Activated CD4-positive, alpha-beta T cell treated with anti-CD3 and anti-CD28 coated beads for 24 hours (primary cell): ENCODE measurements at places on chromosomes 13 and 19.

GRCh38 chr19:8696993-8697392 lies 1.6 kb downstream of the ACTL9 start:
- no peak for DNase-seq

DNA sequence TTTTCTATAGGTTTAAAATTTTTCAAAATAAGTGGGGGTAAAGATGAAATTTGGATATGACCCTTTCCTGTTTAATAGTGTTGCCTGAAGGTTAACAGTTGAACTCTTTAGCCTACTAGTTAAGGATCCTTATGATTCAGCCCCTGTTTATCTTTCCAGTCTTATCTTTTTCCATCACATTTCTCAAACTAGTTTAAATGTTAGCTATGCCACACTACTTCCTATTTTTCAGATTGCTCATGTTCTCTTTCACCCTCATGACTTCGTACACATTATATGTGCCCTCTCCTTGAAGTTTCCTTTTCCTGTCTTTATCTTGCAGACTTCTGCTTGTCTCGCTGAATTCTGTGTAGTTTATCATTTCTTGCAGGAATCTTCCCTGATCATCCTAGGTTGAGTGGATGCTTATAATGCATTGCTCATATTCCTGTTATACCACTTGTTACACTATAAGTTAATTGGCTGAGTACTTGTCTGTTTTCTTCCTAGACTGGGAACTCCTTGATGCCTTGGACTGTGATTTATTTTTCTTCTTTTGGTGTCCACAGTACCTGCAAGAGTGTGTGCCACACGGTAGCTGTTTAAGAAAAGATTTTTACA lies 86.7 kb downstream of the FNDC3A start:
- DNase-seq, result no peak

DNA sequence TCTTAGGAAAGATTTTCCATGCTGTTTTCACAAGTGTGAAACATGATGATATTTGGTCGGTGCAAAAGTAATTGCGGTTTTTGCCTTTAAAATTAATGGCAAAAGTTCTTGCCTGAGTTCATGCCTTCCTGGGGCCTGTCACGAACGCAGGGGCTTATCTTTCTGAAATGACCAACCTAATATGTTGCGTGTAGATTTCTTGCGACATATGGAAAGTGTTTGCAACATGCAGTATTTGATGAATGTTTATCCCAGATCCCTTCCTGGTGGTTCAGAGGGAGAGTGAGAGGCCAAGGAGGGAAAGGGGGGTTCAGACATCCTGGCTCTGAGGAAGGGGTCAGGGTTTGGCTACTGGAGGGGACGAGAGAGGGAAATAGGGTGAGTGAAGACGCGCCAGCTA lies 72.0 kb downstream of the TEX29 start:
- no peak for DNase-seq

DNA sequence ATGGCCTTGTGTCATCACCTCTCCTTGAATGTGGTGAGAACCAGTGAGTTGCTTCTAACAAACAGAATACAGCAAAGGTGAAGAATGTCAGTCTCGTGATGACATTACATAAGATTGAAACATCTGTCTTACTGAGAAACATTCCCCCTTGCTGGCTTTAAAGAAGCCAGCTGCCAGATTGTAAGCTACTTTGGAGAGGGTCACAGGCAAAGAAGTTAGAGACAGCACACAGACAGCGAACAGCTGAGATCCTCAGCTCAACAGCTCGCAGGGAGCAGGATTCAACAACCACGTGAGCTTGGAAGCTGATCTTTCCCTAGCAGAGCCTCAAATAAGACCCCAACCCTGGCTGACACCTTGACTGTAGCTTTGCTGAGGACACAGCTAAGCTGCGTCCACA lies 367.9 kb downstream of the LIG4 start:
- DNase-seq, result no peak

- no peak for DNase-seq
Observed at GRCh38 chr13:100625447-100625846, 36.9 kb upstream of the GGACT start.
